ENCODE measurements at places on chromosomes 5 and 9.

- DNase-seq: no peak
Observed at GRCh38 chr9:104767507-104767906, 3.6 kb downstream of the NIPSNAP3B start.

DNA sequence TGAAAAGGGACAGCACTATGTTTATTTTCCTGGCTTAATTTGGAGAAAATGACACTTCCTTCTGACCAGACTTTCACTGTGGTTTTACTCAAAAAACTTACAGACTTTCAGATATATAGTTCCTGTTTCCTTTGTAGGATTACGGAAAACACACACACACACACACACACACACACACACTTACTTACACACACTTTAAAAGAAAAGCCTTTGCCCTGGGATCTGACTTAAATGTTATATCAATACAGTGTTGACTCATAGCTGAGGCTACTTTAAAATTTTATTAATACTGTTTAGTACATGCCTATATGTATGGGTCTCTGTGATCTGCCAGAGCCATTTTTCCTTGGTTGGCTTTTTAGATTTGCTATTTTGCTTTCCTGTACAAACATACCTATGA lies 758.3 kb downstream of the DNAH5 start:
- DNase-seq: no peak

DNA sequence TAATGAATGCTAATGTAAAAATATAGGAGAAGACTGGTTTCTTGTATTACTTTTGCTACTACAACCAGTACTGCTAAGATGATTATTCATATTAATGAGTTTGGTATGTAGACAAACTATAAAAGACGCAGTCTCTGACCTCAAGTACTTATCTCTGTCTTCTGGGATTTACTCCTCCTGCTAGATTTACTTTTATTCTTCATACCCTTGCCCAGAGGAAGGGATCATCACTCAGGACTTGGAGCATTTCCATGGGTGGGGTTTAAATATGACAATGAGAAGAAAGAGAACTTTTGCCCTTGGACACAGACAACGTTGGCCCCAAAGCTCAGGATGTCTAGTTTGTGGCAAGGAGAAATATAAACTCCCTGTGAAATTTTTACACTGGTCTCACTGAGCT lies 126.1 kb downstream of the BNC2 start:
- DNase-seq: no peak

GRCh38 chr5:168693297-168693696 lies 114.1 kb upstream of the PANK3 start:
- no peak for DNase-seq

DNA sequence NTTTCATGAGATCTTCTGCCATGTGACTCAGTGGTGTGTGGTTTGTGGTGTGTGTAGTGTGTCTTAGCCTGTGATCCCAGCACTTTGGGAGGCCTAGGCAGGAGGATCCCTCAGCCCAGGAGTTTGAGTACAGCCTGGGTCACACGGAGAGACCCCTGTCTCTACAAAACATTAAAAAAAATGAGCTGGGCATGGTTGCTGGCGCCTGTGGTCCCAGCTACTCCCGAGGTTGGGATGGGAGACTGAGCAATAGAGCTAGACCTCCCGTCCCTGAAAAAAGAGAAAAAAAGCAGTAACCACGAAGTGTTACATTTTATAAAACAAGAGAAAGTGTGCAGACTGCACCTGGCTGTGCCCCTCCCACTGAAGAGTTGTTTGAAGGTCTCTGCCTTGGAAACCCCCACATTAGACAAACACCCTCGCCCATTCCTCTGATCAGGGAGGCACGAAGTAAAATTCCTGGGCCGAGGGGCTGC lies 21.2 kb upstream of the RNU6ATAC start:
- DNase-seq: no peak

DNA sequence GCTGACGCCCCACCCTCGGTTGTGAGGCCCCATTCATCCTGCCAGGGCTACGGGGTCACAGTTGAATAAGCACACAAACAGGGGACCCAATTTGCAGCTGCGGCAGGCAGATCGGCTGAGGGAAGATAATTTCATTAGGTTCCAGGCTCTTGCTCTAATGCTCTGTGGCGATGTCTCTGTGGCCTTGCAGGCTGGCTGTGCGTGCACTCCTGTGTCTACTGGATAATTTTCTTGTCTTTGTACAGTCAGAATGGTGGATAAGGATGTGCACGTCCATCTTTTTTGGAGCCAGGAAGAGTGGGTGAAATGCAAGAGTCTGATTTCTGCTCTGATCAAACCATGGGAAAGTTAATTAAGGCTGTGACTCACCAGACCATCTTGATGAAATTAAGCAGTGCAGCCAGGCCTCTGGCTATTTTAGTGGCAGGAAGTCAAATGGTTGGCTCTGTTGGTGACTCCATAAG lies 39.2 kb downstream of the NSG2 start:
- no peak for DNase-seq

GRCh38 chr9:110975969-110976368 lies 62.3 kb downstream of the LPAR1 start:
- no peak for DNase-seq

GRCh38 chr9:96135753-96136290 lies 166.2 kb downstream of the HSD17B3 start:
- no peak for DNase-seq

- DNase-seq: no peak
Observed at GRCh38 chr5:117594166-117594565, 1019.5 kb upstream of the SEMA6A start.

DNA sequence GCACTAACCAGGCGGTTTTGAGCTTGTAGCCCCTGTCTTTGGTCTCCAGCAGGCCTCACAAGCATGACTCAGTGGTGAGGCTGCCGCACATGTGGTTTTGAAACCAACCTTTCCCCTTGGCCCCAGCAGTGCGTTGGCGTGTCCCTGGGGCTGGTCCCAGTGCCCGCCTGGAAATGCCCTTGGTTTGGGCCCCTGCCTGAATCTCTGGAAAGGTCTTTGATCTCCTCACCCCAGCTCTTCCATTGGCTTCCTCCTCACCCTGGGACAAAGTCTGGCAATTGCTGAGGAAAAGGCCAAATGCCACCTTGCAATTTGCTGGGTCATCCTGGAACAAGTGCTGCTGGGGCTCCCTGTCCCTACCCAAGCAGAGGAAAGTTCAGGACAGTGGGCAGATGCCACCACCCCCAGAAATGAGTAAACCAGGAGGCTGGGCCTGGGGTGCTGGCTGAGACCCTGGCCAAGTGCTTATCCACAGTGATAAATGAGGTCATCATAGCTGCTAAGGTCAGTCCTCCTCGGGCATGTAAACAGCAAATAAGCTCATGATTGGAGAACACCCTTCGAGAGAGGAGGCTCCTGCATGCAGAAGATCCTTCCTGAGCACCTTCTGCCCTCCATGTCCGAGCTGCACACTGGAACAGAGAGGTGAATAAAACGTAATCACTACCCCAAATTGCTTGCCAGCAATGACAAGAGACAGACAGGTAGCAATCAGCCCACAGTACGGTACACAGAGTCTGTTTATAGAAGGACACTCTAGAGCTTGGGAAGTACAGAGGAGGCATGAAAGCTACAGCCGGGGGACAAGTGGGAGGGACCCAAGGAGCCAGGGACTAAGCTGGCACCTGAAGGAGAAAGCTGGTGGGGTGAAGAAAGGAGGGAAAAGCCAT lies 98.9 kb upstream of the CPEB4 start:
- DNase-seq: no peak

GRCh38 chr9:93592008-93592642 lies 15.7 kb downstream of the PHF2 start:
- no peak for DNase-seq

DNA sequence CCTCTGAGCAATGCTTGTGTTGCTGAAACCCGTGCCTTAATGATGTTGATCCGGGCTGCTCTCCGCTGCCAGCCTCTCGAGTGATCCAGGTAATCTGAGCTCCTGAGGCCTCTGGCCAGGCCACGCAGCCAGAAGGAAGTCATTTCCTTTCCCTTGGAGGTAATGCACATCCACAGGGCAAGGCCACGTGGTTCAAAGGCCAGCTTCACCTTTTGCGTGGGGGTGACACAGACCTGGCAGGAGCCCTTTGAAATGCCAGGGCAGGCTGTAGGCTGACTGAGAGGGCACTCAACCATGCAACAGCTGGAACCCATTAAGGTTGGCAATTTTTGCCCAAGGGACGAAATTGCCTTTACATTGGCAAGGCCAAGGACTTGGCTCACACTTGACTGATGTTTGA lies 80.4 kb downstream of the LIX1 start:
- peak; percentile 42 for DNase-seq

- DNase-seq: no peak
Observed at GRCh38 chr9:101421653-101422065, 13.9 kb downstream of the ALDOB start.

- DNase-seq: no peak
Observed at GRCh38 chr9:79778581-79778980, 206.8 kb downstream of the TLE4 start.

DNA sequence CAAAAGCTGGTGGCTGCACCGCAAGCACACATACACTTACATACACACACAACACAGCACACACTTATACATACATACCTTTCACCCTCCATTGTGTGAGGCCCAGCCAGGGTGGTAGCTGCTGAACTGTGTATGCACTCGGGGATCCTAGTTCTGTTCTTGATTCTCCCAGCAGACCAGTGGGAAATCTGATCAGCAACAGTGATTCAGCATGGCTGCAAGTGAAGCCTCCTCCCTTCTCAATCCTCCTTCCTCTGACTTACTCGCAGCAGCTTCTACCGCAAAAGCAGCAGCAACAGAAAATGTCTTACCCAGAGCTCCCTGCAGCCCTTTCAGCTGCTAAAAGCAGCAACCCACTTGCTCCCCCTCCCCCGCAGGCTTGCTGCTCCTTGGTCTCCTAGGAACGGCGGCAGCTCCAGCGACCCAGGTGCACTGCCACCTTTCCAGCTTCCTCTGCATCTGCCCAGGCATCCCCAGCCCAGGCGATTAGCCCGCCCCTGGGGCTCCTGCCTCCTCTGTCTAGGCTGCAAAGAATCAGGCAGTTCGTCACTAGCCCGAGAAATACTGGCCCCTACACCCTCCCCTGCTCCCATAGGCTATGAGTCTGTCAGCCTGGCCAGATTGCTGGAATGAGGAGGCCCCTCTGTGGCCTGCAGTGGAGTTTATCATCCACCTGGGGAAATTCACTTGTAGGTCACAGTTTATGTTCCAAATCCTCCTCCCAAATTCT lies at the start of gene KLHL3:
TSS of gene KLHL3 (minus strand) at position 535 of the 730 bp plus-strand sequence. CDS start at position 92, 443 bp downstream.
- peak; percentile 95 for DNase-seq

DNA sequence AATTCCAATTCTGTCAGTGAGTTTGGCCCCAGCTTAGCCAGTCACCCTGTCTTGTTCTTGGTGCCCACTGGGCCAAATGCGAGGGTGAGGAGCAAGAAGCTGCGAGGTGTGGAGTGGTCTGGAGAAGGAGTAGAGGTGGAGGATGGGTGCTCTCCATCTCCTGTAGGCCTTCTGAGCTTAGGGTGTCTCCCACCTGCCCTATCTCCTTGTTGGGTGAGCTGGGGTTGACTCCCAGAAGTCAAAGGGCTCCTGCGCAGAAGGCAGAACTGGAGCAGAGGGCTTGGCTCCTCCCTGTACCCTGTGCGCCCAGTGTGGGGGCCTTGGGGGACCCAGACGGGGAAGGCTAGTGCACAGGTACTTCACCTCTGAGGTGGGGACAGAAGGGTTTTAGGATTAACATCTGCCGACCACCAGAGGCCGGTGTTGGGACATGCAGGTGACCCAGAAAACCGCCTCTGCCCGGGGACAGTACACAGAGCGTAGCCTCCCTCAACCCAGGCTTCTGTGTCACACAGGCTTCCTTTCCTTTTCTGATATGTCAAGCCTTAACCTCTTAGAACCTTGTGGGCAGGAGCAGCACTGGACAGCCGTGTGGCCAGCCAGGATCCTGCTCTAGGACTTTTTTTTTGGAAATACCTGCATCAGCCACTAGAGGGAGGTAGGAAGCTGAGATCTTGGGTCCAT lies 16.9 kb downstream of the IL5 start:
- peak; percentile 72 for DNase-seq

DNA sequence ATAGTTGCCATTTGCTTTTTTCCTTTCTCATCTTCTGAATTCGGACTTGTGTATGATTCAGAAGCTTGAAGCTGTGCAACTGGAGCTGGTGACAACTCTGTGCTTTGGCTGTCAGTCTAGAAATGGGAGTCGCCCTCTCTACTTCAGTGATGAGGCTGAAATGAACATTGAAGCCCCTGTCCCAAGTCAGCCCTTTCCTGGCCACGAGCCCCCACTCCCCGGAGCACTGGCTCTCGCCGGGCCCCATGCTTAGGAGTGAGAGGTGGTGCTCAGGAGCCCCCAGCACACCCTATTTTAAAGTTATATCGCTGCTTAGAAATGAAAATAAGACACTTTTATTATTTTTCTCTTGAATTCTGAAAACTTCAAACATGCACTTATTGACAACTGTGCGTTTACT lies 66.0 kb downstream of the PSMB7 start:
- DNase-seq: no peak

- no peak for DNase-seq
Observed at GRCh38 chr9:83707518-83707767, 315 bp downstream of the UBQLN1 start.

DNA sequence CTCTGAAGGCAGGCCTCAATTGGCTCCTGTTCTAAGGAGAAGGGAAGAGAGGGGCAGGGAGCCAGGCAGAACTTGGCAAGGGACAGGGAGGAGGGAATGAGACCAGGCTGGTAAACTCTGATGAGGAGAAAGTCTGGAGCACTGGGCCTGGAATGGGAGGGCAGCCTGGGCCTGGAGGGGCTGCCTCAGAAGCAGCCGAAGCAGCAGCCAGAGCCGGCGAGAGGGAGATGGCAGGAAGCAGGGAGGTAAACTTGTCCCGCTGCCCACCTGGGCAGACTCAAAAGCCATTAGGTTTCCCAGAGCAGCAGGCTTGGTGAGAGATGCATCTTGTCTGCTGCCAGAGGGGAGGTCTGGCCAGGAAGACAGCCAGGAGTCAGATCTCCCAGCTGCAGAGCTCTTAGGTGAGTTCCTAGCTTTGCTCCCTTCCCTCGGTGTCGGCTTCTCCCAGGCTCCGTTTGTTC lies 37.0 kb upstream of the CRB2 start:
- no peak for DNase-seq

GRCh38 chr5:10726913-10727517 lies 34.0 kb downstream of the DAP start:
- no peak for DNase-seq

DNA sequence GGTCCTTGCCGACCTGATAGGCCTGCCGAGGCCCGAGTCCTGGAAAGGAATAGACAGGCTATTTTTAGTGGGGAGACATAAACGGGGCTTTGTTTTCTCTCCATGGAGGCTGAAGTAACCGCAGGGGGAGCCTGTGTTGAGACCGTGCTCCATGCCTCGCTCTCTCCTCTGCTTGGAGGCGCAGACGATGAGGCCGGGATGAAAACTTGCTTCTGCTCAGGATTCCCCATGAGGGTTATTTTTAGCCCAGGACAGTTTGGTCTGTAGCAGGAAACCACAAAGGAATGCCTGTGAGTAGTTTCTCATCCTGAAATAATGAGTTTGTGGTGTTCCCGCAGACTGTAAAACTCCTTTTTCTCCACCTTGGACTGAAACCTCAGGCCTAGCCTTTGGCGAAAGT lies 81.9 kb upstream of the RARS1 start:
- DNase-seq: no peak

DNA sequence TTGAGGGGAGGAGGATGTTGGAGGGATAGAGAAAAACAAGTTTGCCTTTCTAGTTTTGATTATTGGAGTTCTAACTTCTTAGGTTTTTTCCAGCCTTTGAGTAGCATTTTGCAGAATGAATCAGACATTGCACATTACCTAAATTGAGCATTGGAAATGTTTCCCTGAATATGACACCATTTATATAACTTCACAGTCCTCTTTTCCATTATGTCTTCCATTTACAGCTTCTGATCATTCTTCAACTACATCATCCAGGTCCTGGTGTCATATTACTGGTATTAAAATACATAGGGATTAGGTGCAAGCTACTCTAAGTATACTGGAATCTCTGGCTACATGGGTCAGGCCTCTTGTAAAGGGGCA lies 286.1 kb downstream of the ARHGAP26 start:
- no peak for DNase-seq

- no peak for DNase-seq
Observed at GRCh38 chr9:120522558-120522957, 57.4 kb downstream of the CDK5RAP2 start.
